CD8-positive, alpha-beta memory T cell (primary cell): ENCODE measurements at places on chromosomes 5 and 9. TPM values are rescaled to one million over a fixed set of nuclear protein-coding genes. Genes with fewer than 3 reads are reported as not detected.

The LHX3 gene
- not detected for total RNA-seq

The TXNDC15 gene
- total RNA-seq = 44.5 TPM

The GFI1B gene
- total RNA-seq = not detected

DNA sequence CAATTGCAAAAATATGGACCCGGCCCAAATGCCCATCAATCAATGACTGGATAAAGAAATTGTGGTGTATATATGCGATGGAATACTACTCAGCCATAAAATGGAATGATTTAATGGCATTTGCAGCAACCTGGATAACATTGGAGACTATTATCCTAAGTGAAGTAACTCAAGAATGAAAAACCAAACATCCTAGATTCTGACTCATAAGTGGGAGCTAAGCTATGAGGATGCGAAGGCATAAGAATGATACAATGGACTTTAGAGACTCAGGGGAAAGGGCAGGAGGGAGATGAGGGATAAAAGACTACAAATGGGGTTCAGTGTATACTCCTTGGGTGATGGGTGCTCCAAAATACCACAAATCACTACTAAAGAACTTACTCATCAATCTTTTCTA lies 247.6 kb upstream of the FBXL7 start:
- no peaks in the 10 kb centered on the region for H3K4me1 ChIP-seq
- no peaks in the 10 kb centered on the region for H3K27me3 ChIP-seq
- H3K27ac ChIP-seq = no peak overlapping the region

The FSD1L gene
- 4.3 TPM for total RNA-seq

The RAB3C gene
- total RNA-seq = not detected

DNA sequence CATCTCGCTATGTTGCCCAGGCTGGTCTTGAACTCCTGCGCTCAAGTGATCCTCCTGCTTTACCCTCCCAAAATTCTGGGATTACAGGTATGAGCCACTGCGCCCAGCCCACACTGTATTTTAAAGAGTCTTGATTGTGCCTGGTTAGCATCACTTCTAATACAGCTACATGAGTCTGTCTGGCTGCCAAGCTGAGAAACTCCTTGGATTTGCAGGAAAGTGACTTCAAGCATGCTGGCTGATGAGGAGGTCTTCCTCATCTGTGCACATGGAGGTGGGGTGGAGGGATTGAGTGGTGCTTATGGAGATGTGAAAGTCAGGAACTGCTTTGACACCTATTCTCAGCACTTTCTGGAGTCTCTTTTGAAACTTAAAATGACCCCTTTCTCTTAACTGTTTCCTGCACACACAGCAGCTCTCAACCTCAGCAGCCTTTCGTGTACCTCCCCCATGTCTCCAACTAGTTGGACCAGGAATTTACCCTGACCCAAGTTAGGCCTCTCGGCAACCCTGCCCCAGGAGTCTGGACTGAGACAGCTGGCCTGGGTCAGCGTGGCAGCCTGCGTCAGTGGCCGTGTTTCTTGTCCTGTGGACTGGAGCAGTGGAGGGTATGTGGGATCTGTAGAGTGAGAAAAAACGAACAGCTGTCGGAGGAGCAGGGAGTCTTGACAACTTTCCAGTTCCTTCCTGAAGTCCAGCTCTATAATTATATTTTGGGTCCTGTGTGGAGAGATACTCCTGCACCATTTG lies 72.5 kb downstream of the ACER2 start:
- H3K27me3 ChIP-seq = no peaks in the 10 kb centered on the region
- no peak overlapping the region for H3K4me3 ChIP-seq
- no peak for DNase-seq
- no peaks in the 10 kb centered on the region for H3K4me1 ChIP-seq

DNA sequence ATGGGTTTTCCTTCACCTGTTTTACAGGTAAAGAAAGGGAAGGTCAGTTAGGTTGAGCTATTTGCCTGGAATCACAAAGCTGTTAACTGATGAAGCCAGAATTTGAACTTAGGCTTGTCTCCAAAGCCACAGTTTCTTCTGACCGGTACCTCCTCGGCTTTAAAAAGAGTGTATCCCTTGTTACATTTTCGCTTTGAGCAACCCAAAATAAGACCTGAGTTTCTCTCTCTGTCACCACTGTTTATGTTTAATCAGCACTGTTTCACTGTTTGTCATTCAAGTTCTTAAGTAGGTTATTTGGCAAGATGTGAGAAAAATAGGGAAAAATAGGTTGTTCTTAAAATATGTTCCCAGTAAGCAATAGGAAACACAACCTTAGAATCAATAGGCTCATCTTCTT lies 84.6 kb downstream of the VCAN start:
- no peaks in the 10 kb centered on the region for H3K27me3 ChIP-seq
- no peak overlapping the region for H3K4me3 ChIP-seq
- no peak overlapping the region for H3K27ac ChIP-seq
- H3K4me1 ChIP-seq = no peaks in the 10 kb centered on the region
- no peaks in the 10 kb centered on the region for H3K36me3 ChIP-seq

The PRUNE2 gene
- total RNA-seq = 0.53 TPM

The SEMA5A gene
- not detected for total RNA-seq

- no peak for DNase-seq
- H3K36me3 ChIP-seq = no peaks in the 10 kb centered on the region
- H3K4me1 ChIP-seq = no peaks in the 10 kb centered on the region
- no peaks in the 10 kb centered on the region for H3K27me3 ChIP-seq
- no peak overlapping the region for H3K27ac ChIP-seq
These were observed 230.3 kb downstream of the GLIS3 start for GRCh38 chr9:4069457-4070153.

DNA sequence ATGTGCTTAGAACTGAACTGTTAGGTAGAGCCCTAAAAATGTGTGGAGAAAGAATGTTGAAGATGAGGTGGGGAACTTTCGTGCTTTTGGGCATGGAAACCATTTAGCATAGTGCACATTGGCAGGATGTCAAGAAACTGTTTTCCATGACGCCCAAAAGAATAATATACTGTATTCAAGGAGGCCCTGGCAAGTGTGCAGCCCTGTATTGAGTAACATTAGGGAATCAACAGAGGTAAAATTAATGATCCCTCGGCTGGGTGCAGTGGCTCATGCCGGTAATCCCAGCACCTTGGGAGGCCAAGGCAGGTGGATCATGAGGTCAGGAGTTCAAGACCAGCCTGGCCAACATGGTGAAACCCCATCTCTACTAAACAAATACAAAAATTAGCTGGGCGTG lies 20.9 kb upstream of the PLIN2 start:
- H3K27ac ChIP-seq = no peak overlapping the region
- H3K4me3 ChIP-seq = no peak overlapping the region
- H3K27me3 ChIP-seq = no peaks in the 10 kb centered on the region
- H3K36me3 ChIP-seq = no peaks in the 10 kb centered on the region
- H3K4me1 ChIP-seq = no peaks in the 10 kb centered on the region

The DIAPH1 gene
- total RNA-seq = 217 TPM

GRCh38 chr5:82353522-82353921 lies 75.4 kb upstream of the RPS23 start:
- peaks cover 19% of the 10 kb centered on the region for H3K4me1 ChIP-seq
- H3K27me3 ChIP-seq = no peaks in the 10 kb centered on the region
- DNase-seq = no peak
- H3K27ac ChIP-seq = no peak overlapping the region

The RAD23B gene
- 146 TPM for total RNA-seq

The FGF10 gene
- not detected for total RNA-seq

- no peaks in the 10 kb centered on the region for H3K4me1 ChIP-seq
- no peaks in the 10 kb centered on the region for H3K36me3 ChIP-seq
- no peak overlapping the region for H3K27ac ChIP-seq
- H3K27me3 ChIP-seq = no peaks in the 10 kb centered on the region
- DNase-seq = no peak
These were observed 82.8 kb upstream of the TAS2R1 start for GRCh38 chr5:9712911-9713310.

The WWC1 gene
- total RNA-seq = 0.77 TPM

GRCh38 chr9:126397056-126397455 lies 70.4 kb downstream of the MVB12B start:
- peaks cover 28% of the 10 kb centered on the region for H3K4me1 ChIP-seq
- H3K27ac ChIP-seq = peak overlapping the region; percentile 30
- no peak overlapping the region for H3K4me3 ChIP-seq
- peak; percentile 87 for DNase-seq
- no peaks in the 10 kb centered on the region for H3K36me3 ChIP-seq
- H3K27me3 ChIP-seq = no peaks in the 10 kb centered on the region

The EEIG1 gene
- 82.2 TPM for total RNA-seq

The DIPK1B gene
- total RNA-seq = not detected

GRCh38 chr9:87354147-87354546 lies 143.5 kb upstream of the DAPK1 start:
- DNase-seq = no peak
- H3K36me3 ChIP-seq = no peaks in the 10 kb centered on the region
- no peak overlapping the region for H3K4me3 ChIP-seq
- no peaks in the 10 kb centered on the region for H3K4me1 ChIP-seq
- H3K27ac ChIP-seq = no peak overlapping the region

DNA sequence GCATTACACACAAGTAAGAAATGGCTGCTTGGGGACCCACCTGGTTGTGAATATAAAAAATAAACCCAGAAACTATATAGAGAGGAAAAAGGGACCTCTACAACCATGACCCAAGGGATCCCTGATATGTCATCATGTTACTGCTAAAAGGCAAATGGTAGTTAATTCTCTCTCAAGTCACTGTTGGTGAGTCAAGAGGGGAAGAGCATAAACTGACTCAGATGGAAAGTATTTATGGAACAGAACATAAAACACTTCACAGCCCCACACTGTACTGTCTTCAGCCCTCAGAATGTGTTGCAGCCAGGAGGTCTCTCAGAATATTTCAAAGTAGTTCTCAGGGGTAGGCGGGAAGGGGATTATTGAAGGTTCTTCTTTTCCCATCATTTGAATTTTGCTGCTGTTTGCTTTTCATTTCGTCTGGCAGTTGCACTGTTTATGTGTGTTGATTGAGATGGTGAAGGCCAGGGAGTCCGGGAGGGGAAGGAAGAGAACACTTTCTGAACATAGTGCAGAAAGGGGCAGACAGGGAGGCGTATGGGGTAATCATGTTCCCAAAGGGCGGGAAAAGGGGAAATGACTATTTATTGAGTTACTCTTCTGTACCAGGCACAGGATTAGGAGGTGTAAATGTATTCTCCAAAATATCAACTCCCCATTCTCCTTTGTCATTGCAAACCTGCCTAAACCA lies 85.5 kb downstream of the TEK start:
- H3K4me3 ChIP-seq = no peak overlapping the region
- H3K36me3 ChIP-seq = no peaks in the 10 kb centered on the region
- H3K4me1 ChIP-seq = no peaks in the 10 kb centered on the region
- no peaks in the 10 kb centered on the region for H3K27me3 ChIP-seq

DNA sequence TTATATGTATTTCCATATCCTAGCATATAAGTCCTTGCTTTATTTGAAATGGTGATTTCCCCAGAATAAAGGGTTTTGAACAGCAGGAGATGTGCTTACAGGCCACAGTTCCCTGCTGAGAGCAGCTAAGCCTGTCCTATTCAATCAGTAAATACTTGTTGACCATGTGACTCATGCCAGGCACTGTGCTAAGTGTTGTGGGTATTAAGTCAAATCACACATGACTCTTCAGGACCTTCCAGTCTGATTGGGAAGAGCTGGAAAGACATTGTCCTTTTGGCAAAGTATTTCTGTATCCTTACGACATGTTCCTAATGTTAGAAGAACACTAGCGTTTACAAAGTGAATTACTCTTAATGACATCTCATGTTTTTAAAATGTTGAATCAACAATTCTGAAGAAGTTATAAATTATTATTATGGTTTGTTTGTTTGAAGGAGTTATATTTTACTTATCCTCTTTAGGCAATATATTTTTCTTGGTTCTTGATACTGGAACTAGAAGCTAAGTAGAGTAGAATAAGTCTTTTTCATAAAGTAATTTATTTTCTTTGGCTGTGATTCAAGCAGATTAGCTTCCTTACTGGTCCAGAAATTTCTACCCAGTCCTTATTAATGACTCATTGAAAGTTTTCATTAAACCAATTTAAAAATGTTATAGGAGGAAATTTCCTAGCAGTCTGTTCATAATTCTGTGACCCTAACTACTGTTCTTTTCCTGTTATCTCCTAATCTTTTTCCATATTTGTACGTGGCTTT lies 82.1 kb downstream of the GAPVD1 start:
- no peak for DNase-seq
- no peak overlapping the region for H3K27ac ChIP-seq
- H3K27me3 ChIP-seq = no peaks in the 10 kb centered on the region
- peaks cover 54% of the 10 kb centered on the region for H3K36me3 ChIP-seq
- H3K4me3 ChIP-seq = no peak overlapping the region

DNA sequence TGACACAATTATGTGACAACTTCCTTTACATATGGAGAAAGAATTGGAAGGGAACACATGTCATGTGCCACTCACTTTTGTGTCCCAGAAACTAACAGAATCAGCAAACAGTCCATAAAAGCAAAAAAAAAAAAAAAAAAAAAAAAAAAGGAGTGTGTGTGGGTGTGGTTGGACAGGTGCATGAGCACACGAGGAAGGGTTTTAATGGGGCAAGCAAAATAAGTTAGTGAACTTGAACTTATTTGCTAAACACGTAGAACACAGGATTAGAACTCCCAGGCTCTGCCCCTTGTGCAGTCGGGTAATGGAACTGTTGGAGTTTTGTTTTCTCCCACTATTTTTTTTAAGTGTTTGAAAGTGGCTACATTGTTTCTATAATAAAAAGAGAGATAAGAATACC lies 74.8 kb upstream of the PJA2 start:
- H3K4me3 ChIP-seq = no peak overlapping the region
- no peaks in the 10 kb centered on the region for H3K27me3 ChIP-seq
- H3K4me1 ChIP-seq = no peaks in the 10 kb centered on the region

The PKN3 gene
- 7.5 TPM for total RNA-seq

GRCh38 chr5:155631116-155631515 lies 617.6 kb downstream of the KIF4B start:
- no peaks in the 10 kb centered on the region for H3K27me3 ChIP-seq
- no peaks in the 10 kb centered on the region for H3K36me3 ChIP-seq
- H3K4me3 ChIP-seq = no peak overlapping the region
- no peaks in the 10 kb centered on the region for H3K4me1 ChIP-seq
- no peak for DNase-seq

GRCh38 chr5:62938927-62939326 lies 360.3 kb downstream of the LRRC70 start:
- no peak for DNase-seq
- no peak overlapping the region for H3K4me3 ChIP-seq
- H3K36me3 ChIP-seq = no peaks in the 10 kb centered on the region
- H3K27me3 ChIP-seq = no peaks in the 10 kb centered on the region
- no peak overlapping the region for H3K27ac ChIP-seq
- no peaks in the 10 kb centered on the region for H3K4me1 ChIP-seq

GRCh38 chr5:63306909-63307308 lies 655.3 kb downstream of the HTR1A start:
- no peak overlapping the region for H3K27ac ChIP-seq
- H3K27me3 ChIP-seq = no peaks in the 10 kb centered on the region
- DNase-seq = no peak
- no peak overlapping the region for H3K4me3 ChIP-seq
- no peaks in the 10 kb centered on the region for H3K36me3 ChIP-seq
